ENCODE measurements at places on chromosomes 3 and 15.

DNA sequence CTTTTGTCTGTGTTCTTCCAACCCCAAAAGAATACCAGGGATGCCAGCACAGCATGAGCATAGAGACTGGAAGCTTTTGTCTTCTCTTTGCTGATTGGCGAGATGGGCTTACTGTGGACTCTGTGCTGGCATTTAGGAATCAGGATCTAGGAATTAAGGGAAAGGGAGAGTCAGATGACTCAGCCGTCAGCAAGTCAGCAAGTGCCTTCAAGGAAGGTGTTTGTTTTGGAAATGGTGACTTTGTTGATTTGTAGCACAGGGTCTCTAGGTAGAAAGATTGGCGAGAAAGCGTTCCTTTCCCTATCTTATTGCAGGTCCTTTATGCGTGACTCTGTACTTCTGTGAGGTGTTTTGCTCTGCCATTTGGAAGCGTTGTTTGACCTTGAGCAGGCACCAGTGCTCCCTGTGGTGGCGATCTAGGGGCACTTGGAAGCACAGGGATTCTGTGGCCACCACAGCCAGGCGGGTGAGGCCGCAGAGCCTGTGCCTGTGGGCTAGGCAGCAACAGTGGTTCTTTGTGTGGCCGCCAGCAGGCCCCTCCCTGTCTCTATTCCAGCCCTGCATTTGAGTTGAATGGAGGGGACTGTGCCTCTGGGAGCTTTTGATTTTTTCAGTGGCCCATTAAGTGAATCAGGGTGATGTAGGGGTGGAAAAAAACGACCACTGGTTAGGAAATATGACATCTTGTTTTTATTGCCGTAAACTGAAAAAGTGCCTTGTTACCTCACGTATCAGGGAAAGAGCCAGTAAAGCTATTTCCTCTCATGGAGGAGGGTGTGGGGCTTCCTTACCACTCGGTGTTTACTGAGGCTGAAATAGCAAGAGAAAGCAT lies 19.0 kb downstream of the FAN1 start:
- DNase-seq: no peak

GRCh38 chr15:52546031-52546751 lies 17.5 kb upstream of the MYO5A start:
- DNase-seq: no peak

GRCh38 chr3:115475178-115476041 lies 147.9 kb upstream of the GAP43 start:
- peak; percentile 16 for DNase-seq

- DNase-seq: no peak
These were observed 483 bp downstream of the VPS13C start for GRCh38 chr15:62059816-62060112.

- DNase-seq: no peak
These were observed 57.3 kb upstream of the MYRIP start for GRCh38 chr3:39752019-39752637.

DNA sequence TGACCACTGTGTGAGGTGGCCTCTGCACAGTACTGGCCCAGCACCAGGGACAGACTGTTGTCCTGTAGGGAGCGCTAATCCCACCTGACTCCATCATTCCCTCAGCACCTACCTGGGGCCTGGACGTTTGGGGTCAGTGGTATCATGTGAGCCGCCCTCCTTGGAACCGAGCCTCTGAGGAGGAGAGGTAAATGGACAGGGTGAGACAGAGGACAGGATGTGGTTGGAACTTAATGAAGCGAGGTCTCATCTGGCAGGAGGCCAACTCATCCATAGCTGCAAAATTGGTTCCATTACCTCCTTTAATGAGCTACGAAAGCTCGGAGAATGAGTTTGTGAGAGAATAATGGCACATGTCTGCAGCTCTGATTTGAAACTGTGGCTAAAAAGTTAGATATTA lies 13.9 kb downstream of the MAPKAPK3 start:
- DNase-seq: no peak

GRCh38 chr3:150365132-150365604 lies 42.9 kb upstream of the TSC22D2 start:
- DNase-seq: no peak

DNA sequence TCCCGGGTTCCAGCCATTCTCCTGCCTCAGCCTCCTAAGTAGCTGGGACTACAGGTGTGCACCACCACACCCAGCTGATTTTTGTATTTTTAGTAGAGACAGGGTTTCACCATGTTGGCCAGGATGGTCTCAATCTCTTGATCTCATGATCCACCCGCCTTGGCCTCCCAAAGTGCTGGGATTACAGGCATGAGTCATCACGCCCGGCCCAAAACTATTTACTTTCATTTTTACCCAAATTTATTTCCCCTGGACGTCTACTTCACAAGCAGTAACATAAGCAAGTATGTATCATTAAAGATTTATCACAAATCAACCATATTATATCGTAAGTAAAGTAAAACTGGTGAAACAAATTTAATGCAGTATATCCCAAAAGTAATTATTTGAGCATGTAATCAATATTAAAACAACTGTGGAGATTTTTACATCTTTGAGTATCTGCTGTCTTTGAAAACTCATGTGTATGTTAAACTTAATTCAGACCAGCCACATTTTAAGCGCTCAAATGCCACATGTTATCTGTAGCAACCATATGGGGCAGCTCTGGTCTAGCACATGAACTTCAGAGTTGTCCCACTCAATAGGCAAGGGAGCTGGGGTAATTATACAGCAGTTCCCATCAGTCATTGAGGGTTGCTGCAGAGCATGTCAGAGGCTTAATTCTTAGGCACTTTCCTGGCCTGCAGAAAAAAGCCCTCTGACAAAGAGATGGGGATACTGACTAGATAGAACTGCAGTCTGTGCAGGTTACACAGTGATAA lies 185.7 kb upstream of the CTDSPL start:
- no peak for DNase-seq

DNA sequence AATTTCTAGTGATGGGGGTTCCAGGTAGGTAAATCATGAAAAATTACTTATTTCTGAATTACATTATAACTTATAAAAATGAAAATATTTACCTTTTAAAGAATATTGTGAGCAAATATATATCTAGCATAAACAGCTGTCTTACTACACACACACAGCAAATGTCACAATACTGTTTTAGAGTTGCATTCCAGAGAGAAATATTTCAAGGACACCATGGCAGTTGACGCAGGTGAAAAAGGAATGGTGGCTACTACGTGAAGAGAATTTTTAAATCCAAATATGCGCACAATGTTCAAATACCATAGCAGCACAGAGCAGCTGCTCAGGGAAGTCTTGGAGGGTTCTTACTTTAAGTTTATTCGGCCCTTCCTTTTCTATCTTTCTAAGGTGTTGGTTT lies 356.2 kb downstream of the CGGBP1 start:
- DNase-seq: no peak

- no peak for DNase-seq
These were observed 29.1 kb upstream of the GNB5 start for GRCh38 chr15:52220251-52220650.

DNA sequence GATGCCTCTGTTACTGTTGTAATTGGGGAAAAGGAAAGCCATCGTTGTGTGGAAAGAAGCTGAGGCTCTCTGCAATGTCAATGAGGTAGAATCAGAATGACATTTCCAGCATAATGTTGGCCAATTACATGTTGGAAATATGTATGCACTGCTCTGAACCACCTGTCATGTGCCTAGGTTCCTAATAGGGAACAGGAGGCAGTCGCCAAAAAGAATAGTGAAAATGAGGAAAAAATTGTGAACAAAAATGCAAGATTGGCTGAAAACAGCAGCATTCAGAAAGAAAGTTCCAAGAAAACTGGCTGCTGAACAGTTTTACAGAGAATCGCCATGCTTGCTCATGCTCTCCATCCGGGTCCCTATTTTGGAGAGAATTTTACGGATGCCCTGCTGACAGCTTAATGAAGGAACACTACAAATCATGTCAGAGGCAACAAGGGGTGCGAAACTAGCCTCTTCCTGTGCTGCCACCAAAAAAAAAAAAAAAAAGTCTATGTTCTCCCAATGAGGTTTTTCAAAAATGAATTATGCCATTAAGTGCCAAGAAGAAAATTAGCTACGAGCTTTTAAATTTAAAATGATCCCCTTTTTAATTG lies 305.9 kb upstream of the ARRDC4 start:
- no peak for DNase-seq

- DNase-seq: no peak
These were observed 107.9 kb upstream of the ALDH1A3 start for GRCh38 chr15:100771746-100772145.

GRCh38 chr3:133188996-133189395 lies 150.8 kb downstream of the TMEM108 start:
- DNase-seq: no peak

DNA sequence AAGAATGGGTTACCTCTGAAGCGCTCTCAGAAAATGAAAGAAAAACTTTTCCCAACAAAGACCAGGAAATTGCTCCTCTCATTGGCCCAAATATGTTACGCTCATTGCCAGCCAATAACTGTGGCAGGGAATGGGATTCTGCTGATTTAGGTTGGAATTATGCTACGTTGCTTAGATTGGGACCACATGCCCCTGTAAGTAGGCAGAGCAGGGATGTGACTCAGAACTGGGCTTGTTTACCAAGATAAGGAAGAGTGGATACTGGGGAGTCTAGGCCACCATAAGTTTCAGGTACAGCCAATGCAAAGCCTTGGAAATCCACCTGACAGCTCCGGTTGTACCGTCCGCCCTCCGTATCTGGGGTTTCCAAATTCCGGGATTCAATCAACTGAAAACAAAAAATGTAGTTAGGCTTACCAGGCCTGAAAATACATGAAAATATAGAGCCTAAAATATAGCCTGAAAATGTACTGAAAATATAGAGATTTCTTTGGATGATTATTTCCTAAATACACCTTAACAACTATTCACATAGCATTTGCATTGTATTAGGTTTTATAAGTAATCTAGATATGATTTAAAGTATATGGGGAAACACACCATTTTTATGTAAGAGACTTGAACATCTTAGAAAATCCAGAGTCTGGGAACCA lies 1.5 kb upstream of the TCF12 start:
- DNase-seq: no peak

DNA sequence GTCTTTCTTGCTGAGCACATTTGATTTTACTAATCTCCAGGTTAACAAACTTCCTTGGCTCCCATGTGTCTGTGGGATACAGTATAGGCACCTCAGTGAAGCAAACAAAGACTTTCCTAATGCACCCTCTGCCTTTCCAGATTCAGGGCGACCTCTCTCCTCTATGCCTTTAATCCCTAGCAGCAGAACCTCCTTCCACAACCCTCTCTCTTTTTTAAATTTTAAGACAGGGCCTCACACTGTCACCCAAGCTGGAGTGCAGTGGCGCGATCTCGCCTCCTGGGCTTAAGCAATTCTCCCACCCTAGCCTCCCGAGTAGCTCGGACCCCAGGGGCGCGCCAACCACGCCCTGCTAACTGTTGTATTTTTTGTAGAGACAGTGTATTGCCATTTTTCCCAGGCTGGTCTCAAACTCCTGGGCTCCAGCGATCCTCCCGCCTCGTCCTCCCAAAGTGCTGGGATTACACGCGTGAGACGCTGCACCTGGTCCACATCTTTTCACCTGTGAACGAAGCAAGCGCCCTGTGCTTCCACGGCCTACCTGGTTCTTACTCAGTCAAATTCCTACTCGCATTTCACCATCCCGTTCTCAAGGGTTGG lies 1.7 kb upstream of the HACD3 start:
- no peak for DNase-seq
